ENCODE measurements at places on chromosomes 5 and 9.

DNA sequence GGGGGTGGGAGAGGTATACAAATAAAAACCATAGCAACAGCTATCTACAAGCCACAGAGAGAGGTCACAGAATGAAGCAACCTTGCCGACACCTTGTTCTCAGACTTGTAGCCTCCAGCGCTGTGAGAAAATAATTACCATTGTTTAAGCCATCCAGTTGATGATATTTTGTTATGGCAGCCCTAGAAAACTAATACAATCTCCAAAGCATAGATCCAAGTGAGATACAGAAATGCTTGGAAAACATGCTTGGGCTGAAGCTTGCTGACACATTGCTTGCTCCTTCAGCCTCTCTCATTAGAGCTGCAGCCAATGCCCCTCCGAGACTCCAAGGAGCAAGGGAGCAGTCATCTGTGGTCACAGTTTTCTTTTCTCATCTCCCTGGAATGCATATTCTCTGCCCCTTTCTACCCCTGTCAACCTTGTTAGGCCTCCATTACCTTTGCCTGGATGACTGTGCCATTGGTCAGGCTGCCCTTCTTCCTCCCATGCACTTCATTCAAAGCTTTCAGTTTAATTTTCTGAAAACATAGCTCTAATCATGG, 401.4 kb upstream of the KLF4 start:
- DNase-seq = no peak

DNA sequence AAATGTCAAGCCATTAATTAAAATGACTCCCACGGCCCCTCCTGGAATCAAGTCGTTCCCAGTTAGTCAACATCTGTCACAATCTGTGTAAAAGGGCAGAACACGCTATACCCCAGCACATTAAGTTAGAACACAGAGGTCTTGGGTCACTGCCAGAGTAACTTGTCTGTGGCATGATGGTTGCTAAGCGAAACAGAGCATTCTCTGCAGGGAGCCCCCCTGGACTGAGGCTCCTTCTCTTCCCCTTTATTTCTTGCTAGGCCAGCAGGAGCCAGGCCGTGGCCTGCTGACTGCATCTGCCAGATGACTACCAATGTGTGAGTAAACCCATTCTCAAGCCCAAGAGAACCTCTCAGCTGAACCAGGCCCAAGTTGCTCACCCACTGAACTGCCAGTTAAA, 51.9 kb upstream of the ZBED3 start:
- no peak for DNase-seq

- DNase-seq = no peak
Measured at GRCh38 chr5:174832811-174833210, 108.4 kb downstream of the MSX2 start.

- no peak for DNase-seq
Measured at GRCh38 chr9:98575379-98576346, 133.1 kb downstream of the GABBR2 start.

GRCh38 chr5:151219789-151220188, 4.1 kb downstream of the CCDC69 start:
- DNase-seq = no peak

DNA sequence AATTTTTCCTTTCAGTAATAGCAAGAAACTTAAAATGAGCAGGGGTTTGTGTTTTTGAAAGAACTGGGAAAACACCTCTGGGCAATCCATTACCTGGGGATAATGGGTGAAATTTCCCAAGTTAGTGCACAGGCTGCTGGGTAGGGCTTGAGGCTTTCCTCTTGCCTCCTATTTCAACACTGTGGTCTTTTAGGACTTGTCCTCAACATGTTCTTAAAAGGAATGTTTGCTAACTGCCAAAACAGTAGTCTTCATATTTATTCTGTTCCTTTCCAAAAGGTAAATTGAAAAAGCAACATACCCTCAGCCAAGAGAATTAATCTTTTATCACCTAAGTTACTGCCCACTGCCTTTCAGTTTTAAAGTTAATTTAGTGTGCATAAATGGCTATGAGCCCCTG, 158.3 kb upstream of the CCDC152 start:
- DNase-seq = no peak

GRCh38 chr5:95729115-95730010, 1.8 kb upstream of the RHOBTB3 start:
- no peak for DNase-seq

DNA sequence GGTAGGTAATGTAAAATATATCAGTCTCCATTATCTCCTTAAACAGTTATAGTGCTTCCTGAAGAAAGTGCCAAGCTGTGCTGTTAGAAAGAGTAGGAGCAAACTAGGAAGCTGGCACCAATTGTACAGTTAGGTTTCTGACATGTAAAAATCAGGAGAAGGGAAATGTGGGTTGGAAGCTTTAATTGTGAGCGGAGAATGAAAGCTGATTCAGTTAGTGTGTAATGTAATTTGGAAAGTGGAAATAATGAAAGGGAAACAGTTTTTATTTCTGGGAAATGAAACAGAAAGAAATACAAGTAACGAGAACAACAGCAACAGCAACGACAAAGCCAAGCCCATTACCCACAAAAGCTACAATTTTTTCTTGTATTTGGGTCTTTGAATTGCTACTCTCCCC, 48.8 kb upstream of the JAK2 start:
- DNase-seq = no peak

- DNase-seq = no peak
Measured at GRCh38 chr5:38079620-38080402, 178.5 kb upstream of the EGFLAM start.

GRCh38 chr5:133247881-133248624, 196.2 kb downstream of the HSPA4 start:
- no peak for DNase-seq

GRCh38 chr9:136996361-136997292, at the start of gene CLIC3:
CLIC3 (minus strand) TSS chr9:136996568; CDS start chr9:136996543, 25 bp downstream.
- DNase-seq = peak; percentile 24

GRCh38 chr5:16704945-16705344, 88.1 kb upstream of the RETREG1 start:
- DNase-seq = no peak

- DNase-seq = no peak
Measured at GRCh38 chr5:129656952-129657351, 90.9 kb upstream of the MINAR2 start.

GRCh38 chr5:1797103-1797800, 2.4 kb downstream of the MRPL36 start:
- DNase-seq = no peak

GRCh38 chr5:81895307-81895706, 76.5 kb upstream of the ATG10 start:
- no peak for DNase-seq

Data from activated CD4-positive, alpha-beta T cell treated with anti-CD3 and anti-CD28 coated beads for 1 hour (primary cell).